ENCODE measurements at places on chromosomes 13 and 19.

DNA sequence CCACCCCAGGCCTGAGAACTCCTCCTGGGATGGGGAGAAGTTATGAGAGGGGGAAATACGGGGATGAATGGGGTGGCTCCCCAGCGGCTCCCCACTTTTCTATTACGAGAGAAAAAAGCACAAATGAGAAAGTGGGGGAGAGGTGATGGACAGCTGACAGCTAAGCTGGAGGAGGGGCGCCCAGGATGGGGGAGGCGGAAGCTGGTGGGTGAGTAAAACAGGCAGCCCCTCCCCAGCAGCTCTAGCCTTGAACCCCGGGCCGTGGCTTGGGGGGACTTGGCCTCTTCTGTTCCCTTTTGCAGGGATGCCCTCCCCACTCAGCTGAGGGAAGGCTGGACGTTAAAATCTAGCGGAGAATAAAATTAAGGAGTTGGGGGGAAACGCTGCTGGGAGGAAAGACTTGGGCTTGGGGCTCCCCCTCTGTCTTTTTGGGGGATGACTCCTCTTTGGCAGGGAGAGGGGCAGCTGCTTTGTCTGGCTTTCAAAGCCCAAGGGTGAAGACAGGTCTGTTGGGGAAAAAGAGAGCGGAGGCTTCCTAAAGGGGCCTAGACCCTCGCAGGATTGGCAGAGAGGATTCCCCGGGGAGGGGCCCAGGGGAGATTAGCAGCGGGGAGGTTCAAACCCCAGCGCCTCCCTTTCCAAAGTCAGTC lies 1.4 kb upstream of the SAMD1 start:
- no peak for DNase-seq

- peak; percentile 44 for DNase-seq
Measured at GRCh38 chr19:3178377-3178972, at the start of gene S1PR4. TSS of gene S1PR4 (plus strand) at chr19:3178769. CDS start at chr19:3178793, 24 bp downstream.

DNA sequence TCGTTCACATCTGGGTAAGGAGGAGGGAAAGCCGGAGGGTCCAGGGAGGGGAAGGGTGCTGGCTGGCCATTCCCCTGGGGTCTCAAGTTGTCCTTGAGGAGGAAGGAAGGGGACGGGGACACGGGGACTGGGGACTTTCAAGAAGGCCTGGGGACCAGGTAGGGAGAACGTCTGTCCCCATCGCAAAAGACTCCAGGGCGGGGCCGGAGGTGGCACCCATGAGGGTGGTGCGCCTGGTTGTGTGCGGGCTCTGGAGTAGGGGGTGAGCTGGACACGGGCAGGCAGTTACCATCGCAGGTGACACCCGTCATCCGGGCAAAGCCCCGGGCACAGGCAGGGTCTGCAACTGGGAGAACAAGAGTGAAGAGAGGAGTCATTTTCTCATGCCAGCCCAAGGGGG lies 23.4 kb downstream of the FBN3 start:
- DNase-seq = no peak

GRCh38 chr13:110636053-110636475 lies 20.7 kb downstream of the NAXD start:
- DNase-seq = no peak

- DNase-seq = peak; percentile 14
Measured at GRCh38 chr19:3849092-3849491, 19.7 kb downstream of the ZFR2 start.

DNA sequence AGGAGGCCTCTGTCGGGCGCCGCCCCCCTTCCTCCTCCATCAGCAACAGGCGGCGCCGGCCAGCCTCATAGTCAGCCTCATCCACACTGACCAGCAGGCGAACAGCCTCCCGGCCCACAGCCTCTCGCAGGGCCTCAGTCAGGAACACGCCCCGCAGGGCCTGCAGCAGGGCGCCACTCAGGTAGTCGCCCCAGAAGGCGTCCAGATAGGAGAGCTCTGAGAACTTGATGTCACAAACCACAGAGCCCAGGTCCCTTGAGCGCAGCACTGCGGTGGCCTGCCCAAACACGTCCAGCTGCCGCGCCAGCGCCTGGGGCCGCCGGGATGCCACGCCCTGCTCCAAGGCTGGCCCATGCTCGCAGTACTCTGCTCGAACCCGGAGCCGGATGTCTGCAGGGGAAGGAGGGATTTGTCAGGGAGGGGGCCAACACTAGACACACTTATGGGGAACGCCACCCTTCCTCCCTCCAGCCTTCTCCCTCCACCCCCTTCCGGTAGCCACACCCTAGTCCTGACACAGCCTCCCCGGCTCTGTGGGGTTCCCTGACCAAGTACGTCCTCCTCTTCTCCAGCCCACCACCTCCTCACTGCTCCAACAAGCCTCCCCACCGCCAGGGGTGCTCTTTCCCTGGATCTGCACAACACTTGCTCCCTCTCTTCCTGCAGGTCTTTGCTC lies 17.9 kb downstream of the DEDD2 start:
- no peak for DNase-seq

- no peak for DNase-seq
Measured at GRCh38 chr19:9528757-9529336, 9.6 kb downstream of the ZNF426 start.

DNA sequence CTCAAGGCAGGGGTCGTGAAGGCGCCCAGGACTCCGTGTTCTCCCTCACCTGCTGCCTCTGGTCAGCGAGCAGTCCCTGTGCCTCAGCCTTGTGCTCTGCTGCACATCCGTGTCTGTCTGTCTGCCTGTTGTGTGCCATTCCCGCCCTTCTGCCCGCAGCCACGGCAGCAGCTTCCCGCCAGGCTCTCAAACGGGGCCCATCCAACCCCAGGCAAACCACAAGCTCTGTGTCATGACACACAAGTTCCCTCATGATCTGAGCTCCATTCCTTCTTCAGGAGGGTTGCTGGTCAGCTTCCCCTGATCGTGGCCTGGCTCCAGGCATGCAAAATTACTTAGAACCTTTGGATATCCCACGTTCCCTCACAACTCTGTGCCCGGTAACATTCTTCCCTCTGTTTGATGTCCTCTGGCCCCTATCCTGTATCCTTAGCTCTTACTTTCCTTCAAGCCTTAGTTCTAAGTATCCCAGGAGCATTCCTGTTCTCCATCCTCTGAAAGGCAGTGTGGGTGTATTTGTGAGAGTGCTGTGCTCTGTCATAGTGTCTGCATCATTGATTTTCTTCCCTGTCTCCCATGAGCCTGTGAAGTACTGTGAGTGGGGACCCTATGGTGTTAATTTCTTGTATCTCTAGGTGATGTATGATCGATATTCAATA lies 3.2 kb downstream of the GPR183 start:
- DNase-seq = peak; percentile 47

- no peak for DNase-seq
Measured at GRCh38 chr19:31436121-31436776, 87.0 kb upstream of the TSHZ3 start.

GRCh38 chr19:50663482-50663790 lies 14.2 kb downstream of the C19orf81 start:
- no peak for DNase-seq

- DNase-seq = no peak
Measured at GRCh38 chr13:35961461-35962220, 169.5 kb downstream of the DCLK1 start.

DNA sequence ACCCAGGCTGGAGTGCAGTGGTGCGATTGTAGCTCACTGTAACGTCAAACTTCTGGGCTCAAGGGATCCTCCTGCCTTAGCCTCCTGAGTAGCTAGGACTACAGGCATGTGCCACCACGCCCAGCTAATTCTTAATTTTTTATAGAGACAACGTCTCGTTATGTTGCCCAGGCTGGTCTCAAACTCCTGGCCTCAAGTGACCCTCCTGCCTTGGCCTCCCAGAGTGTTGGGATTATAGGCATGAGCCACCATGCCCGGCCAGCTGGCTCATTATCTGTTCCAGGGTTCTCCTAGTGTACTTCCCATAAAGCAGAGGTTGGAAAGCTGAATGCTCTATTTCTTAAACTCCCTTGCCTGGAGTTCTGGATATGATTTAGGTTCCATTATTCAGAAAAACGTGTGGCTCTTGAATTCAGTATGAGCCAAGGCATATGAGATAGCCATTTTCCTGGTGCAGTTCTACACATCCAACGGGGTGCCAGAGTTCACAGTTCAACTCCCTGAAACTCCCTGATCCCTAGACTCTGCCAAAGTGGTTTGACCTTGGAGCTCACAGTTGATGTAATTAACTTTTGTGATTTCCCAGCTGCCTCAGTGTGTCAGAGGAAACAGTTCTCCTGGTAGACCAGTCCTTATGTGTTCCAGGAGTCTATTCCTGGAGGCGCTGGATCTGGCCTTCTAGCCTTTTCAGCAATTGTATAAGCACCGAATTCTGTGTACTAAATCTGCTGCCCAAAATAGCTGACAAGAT lies 21.6 kb downstream of the GPR183 start:
- DNase-seq = no peak

- DNase-seq = no peak
Measured at GRCh38 chr13:98536729-98537128, 40.2 kb downstream of the STK24 start.
